Right renal pelvis (tissue), 4 donors: ENCODE measurements at places on chromosomes 12 and 14.

DNA sequence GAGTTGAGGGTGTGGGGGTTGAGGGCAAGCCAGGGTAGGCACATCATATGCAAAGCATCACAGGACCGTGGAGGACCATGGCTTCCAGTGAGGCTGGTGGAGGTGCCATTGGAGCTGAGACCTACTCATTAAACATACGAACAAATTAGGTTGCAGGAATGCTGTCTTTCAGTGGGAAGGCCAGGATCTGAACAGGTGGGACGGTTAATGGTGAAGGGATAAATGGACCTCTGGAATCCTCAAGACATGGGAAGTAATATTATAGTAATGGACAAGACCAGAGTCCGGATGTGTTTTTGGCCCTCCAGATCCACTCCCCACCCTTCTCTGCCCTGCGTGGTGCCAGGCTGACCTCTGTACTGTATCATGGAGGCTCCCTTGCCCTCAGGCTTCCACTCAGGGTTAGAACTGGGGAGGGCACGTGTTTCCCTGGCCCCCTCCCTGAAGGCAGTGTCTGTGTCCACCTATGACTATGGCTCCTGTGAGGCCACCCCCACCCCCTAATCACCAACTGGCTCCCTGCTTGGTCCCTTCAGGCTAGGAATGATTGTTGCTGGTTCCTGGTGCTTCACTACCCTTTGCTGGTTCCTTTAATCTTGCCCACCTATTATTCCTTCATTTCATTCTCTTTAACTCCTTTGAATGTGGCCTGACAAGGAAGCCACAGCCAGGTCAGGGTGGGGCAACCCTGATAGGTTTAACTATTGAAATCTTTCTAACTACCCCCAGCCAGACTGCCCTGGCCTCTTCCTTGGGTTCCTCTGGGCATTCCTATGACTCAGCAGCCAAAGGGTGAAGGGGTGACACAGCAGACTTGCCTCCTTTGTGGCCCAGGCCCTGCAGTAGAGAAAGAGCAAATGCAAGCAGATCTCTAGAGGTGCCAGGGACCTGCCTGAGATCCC is 10.7 kb downstream of the DHRS2 start:
- no peak for DNase-seq

GRCh38 chr12:12336049-12336411 is 14.0 kb downstream of the MANSC1 start:
- DNase-seq = no peak

DNA sequence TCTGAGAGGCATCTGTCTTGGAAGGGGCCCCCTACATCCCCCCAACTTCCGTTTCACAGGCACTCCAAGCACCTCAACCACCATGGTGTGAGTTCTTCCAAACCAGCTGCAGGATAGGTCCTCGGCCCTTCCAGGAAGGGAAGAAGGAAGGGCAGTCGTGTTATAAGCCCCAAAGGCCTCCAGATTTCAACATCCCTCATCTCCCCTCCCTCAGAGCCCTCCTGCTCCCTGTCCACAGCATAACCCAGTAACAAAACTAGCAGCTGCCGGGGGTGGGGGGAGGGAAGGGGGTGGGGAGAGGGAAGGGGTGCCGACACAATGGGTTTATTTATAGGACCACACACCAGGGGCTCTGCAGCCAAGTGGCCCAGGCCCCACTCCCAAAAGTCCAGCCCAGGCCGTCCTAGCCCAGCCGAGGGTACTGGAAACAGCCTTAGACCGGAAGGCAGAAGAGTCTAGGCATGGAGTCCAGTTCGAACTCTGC is 18.3 kb downstream of the NCKAP5L start:
- DNase-seq = no peak

GRCh38 chr14:75469606-75470237 is 41.9 kb downstream of the JDP2 start:
- DNase-seq = no peak

DNA sequence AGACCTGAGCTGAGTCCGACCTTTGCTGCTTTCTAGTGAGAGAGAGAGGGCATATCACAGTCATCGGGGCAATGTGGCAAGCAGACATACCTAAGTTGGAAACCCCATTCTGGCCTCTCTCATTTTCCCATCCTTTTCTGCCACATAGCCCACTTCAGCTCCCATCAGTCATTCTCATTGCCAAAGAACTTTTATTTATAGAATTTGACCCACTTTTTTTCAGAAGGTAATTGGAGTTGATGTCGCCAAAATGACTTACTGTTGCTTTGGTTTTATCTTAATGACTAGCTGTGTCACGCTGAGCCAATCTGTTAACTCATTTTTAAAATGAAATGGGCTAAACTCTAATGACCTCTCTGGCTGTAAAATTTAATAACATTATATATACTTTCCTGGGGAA is 63.9 kb upstream of the RMST start:
- no peak for DNase-seq

GRCh38 chr12:113069149-113069548 is 12.6 kb downstream of the DTX1 start:
- no peak for DNase-seq

- no peak for DNase-seq
Observed at GRCh38 chr12:104502217-104502616, 45.5 kb downstream of the CHST11 start.

- no peak for DNase-seq
Observed at GRCh38 chr14:94174604-94175010, 485 bp downstream of the PPP4R4 start.

DNA sequence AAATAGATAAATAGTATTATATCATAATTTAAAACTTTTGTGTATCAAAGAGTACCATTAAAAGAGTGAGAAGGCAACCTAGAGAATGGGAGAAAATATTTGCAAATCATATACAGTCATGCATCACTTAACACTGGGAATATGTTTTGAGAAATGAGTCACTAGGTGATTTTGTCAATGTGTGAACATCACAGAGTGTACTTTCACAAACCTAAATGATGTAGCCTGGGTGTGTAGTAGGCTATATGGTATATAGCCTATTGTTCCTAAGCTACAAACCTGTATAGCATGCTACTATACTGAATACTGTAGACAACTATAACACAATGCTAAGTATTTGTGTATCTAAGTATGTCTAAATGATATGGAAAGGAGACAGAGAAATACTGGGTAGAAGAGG is 48.0 kb upstream of the ARID2 start:
- no peak for DNase-seq

DNA sequence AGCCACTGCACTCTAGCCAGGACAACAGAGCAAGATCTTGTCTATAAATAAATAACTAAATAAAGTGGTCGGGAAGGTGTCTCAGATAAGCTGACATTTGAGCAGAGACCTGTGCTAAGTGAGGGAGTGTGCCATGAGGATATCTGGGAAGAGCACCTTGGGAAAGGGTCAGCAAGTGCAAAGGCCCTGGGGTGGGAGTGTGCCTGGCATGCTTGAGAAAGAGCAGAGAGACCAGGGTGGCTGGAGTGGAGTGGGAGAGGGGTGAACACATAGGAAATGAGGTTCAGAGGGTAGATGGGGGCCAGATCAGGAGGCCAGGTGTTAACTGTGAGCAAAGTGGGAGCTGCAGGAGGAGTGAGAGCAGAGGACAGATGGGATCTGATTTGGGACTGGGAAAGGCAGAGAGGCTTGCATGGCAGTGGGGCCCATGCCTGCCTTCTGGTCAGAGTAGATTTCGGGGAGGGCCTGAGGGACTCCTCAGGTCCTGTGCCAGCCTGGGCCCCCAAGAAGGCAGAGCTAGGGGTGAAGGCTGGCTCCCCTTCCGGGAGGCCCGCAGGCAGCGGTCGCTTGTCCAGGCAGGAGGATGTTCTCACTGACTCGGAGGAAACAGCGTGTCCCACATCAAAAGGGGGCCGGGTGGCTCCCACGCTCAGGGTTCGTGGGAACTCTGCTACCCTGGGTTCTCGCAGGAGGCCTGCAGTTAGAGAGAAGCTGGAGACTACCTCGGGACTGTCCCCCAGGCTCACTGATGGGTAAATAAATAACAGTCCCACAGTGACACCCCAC is 32.6 kb downstream of the DTX1 start:
- no peak for DNase-seq

DNA sequence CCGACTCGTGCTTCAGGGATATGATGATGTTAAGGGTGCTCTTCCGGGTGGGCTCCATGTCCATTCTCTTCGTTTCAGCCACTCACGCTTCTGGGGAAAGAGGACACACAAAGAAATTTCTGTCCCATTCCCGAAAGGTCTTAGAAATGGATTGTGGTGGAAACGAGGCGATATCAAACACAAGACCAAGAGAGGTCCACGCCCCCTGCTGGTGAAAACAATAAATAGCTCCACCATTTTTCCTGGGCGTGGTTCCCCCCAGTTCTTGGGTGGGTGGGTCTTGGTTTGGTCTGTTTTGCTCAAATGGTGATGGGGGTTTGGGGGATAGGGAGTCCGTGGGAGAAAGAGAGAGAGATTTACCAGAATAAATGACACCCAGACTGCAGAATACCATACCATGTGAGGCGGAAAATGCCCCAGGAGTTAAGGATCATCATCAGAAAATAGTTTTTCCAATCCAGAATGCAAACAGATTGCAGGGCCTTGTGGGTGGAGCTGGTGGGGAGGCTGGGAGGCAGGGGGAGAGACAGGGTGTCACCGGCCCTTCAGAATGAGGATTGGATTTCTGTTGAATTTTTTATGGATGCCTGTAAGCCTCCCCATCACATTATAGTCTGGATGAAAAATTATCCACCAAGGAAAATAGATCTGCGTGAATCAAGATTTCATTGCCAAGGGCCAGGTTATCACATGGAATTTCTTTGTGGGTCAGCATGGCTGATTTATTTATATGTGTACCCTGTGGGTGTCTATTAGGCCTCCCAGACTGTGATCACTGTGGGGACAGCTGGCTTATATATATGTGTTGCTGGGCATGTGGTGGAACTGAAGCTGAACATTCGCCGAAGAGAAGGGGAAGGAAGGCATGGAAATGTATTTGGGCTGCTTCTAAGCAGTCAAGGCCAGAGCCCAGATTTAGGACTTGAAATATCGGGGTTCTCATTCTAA is 55.8 kb downstream of the SRRM4 start:
- DNase-seq = no peak

DNA sequence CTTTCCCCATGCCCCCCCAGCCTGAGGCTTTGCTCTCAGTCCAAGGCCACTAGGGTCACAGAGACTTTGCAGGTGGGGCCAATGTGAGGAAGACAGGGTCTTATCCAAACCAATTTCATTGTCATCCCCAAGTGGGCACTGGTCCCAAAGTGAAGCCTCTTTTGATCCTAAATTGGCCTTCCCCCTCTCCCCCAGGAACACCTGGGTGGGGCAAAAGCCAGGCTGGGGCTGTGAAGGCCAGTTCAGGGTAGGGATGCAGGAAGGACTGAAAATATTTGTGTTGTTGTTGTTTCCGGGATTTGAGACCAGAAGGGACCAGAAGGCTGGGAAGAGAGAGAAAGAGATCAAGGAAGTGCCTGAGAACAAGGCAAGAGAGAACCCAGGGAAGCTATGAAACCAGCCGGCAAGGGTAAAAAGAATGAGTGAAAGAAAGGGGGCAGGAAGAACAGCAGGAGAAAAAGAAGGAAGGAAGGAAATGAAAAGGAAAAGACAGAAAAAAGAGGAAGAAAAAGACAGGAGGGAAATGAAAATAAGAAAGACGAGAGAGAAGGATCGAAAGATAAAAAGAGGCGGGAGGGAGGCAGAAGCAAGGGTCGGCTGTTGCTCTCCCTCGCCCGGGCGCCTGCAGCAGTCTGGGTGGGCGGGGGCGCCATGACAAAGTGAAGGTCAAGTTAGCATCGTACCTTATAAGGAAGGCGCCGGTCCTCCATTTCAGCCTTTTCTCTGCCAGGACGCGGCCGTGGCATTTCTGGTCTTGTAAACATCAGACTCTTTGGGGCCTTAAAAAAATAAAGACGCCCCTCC is 7.4 kb upstream of the HOXC11 start:
- no peak for DNase-seq

DNA sequence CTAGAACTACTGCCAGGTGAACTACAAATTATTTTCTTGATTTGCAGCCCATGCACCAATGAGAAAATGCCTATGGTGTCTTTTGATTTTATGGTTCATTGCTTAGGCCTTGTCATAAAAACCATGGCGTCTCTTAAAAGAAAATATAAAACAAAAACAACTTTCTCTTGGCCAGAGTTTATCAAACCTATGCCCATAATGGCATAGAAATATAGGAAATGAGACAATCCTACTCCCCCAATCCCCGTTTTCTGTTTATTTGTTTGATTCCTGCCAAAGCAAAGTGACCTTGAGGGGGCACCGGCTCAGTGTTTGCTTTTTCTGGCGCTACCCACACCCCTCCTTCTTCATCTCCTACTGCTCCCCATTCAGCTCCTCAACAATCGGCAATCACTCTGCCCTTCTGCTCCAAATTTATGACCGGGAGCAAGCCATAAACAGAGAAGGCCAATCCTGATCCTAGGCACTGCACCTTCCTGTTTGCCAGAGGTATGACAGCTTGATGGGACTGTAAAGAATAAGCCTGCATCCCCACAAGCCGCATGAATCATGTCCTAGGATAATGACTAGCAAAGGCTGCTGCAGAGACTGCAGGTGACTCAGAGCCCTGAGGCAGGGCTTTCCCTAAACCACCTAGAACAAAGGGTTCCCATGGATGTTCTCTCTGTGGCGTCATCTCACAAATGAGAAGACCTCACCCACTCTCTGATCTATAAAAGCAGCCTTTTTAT is 874.9 kb downstream of the NRXN3 start:
- no peak for DNase-seq

DNA sequence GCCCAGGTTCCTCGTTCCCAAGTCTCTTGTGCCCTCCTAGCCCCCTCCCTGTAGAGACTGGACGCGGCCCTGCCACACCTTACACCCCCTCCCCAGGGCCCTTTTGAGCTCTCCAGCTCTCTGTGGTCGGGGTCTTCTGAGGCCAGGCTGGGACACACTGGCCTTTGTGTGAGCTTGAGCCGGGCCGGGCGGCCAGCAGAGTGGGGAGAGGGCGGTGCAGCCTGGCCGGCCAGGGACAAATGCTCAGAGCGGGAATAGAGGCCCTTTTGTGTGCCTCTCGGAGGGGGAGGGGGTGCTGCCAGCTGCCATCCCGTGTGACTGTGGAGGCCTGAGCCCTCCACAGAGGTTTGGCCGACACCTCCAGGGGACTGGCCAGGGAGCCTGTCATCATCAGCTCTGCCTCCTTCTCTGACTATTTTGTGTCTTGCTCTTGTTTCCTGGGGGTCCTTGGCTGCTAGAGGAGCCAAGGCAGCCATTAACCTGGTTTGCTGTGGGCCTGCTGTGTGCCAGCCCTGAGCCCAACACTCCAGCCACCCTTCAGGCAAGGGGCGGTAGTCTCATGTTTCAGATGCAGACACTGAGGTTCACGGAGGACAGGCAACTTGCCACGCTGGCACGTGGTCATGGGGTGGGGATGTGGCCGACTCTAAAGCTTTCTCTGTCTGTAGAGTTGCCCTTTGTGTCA is 13.6 kb downstream of the FAM222A start:
- no peak for DNase-seq

GRCh38 chr12:87274594-87275245 is 754.5 kb downstream of the C12orf50 start:
- no peak for DNase-seq

- no peak for DNase-seq
Observed at GRCh38 chr14:75223664-75224154, 47.3 kb upstream of the TMED10 start.

GRCh38 chr12:121003650-121004049 is 12.6 kb downstream of the C12orf43 start:
- DNase-seq = no peak

- DNase-seq = no peak
Observed at GRCh38 chr12:27781680-27782079, 1.6 kb upstream of the MANSC4 start.

GRCh38 chr12:45379261-45379660 is 163.4 kb downstream of the ANO6 start:
- no peak for DNase-seq
